ENCODE measurements at places on chromosomes 6 and 20.

GRCh38 chr6:158707120-158707820 lies 57.4 kb downstream of the SYTL3 start:
- DNase-seq = no peak

DNA sequence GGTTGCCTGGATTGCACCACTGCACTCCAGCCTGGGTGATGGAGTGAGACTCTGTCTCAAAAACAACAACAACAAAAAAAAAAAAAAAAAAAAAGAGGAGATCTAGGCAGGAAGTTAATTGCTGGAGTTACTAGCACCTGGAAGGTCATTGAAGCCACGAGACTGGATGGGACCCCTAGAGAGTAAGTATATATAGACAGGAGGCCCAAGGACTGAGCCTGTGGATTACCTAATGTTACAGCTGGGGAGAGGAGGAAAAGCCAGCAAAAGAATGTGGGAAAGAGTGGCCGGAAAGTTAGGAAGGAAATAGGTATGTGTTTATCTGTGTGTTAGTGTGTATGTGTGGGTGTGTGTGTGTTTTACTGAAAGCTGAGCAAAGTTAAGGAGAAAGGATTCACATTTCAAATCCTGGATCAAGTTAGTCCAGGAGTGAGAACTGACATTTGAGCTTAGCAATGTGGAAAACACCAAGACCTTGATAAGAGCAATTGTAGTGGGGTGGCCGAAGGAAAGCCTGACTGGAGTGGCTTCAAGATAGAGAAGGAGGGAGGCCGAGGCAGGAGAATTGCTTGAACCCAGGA lies 38.4 kb downstream of the ANKRD6 start:
- no peak for DNase-seq

- no peak for DNase-seq
Measured at GRCh38 chr6:35686873-35687555, 1.7 kb downstream of the FKBP5 start.

GRCh38 chr6:146813554-146813953 lies 214.8 kb downstream of the ADGB start:
- no peak for DNase-seq

DNA sequence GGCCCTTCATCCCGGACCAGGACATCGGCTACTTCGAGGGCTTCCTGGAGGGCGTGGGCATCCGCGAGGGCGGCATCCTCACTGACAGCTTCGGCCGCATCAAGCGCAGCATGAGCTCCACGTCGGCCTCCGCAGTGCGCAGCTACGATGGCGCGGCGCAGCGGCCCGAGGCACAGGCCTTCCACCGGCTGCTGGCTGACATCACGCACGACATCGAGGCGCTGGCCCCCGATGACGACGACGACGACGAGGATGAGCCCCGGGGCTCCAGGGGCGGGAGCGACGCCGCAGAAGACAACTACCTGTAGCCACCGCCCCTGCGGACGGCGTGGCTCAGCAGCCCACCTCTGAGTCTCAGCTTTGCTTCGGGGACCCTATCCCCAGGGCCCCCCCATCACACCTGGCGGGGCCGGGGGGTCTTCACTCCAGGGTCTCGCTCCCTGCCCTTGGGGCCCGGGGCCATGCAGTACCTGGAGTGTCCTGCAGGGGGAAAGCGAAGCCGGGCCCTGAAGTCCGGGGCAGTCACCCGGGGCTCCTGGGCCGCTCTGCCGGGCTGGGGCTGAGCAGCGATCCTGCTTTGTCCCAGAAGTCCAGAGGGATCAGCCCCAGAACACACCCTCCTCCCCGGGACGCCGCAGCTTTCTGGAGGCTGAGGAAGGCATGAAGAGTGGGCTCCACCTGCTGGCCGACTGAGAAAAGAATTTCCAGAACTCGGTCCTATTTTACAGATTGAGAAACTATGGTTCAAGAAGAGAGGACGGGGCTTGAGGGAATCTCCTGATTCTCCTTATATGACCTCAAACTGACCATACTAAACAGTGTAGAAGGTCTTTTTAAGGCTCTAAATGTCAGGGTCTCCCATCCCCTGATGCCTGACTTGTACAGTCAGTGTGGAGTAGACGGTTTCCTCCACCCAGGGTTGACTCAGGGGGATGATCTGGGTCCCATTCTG lies 20.8 kb upstream of the HCK start:
- DNase-seq = no peak

DNA sequence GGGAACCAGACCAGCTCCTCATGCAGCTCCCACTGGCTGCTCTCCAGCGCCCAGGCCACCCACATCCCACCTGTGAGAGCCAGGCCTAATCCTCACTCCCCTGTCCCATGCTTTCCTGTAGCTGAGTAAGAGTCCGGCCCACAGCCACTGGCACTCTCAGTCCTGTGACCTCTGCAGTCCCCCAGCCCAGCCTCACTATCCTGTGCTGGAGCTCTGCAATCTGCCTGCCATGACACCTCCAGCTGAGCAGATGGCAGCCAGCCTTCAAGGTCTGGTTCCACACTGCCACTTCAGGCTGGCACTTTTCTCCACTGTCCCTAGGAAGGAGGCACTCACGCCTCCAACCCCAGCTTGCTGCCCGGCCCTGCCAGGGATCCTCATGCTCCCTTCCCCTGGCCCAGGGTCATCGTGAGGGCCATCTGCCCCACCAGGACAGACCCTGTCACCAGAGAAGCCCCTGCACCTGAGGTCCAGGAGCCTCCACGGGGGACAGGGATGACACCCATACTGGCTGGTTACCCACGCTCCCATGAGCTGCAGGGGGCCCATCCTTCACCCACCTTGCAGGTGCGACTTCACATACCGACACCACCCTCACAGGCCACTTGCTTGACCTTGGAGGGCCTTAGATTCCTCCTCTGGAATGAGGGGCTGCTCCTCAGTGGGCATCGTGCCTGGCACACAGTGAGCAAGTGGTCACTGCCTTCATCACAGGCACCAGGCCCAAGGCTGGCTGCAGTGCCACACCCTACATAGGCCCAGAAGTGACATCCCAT lies 100.1 kb downstream of the ASXL1 start:
- DNase-seq = no peak

DNA sequence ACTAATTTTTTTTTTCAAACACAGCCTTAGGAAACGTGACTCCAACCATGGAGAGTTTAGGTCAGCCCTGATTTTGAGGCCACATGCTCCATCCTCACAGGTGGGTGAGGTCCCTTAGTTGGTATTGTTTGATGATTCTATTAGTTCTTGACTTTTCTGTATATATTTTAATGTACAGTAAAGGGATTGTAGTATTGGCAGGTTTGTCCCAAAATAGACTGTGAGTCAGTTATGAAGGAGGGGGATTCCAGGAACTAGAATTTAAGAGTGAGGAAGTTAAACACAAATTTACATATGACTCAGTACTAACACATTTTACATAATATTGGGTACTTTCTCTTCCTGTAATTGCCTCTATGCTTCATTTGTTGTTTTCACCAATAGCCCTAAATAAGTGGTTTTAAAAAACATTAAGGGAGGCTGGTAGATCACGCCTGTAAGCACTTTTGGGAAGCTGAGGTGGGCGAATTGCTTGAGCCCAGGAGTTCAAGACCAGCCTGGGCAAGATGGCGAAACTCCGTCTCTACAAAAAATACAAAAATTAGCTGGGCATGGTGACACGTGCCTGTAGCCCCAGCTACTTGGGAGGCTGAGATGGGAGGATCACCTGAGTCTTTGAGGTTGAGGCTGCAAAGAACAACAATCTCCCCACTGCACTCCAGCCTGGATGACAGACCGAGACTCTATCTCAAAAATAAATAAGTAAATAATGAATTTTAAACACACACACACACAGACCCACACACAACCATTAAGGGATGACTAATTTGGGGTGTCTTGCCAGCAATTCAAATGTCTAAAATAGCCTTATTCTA lies 81.8 kb downstream of the SGK1 start:
- no peak for DNase-seq

GRCh38 chr6:125474061-125474460 lies 172.3 kb upstream of the HDDC2 start:
- DNase-seq = no peak

DNA sequence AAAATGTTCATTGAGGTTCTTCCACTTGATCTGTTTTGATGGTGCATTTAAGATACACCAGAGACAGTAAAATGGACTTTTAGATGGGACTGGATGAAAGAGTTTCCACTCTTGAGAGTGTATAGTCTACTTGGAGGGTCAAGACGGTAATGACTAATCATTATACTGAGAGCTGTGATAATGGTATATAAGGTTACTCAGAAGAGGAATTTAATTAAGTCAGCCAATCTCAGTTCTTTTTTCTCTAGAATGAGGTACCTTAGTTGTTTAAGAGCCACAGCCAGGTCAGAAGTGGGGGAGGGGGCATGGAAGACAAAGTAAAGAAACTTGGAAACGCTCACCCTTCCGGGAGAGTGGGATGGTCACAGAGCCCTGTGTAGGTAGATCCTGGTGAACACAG lies 123.9 kb downstream of the MAP3K4 start:
- DNase-seq = no peak

DNA sequence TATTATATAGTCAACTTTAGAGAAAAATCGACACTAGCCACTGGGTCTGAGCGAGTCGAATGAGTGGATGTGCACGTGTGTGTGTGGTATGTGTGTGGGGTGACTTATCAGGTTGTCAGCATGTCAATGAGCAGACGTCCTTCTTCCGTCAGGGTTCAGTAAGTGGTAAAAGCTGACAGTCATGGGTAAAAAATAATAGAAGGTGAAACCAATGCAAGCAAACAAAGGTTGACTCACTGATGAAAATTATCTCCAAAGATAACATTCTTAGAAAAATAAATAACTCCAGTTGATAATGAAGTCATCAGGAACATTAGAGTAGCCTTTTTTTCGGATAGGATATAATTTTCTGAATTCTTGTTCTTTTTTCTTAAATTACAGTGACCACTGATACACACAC lies 243.8 kb upstream of the FOXQ1 start:
- DNase-seq = no peak

DNA sequence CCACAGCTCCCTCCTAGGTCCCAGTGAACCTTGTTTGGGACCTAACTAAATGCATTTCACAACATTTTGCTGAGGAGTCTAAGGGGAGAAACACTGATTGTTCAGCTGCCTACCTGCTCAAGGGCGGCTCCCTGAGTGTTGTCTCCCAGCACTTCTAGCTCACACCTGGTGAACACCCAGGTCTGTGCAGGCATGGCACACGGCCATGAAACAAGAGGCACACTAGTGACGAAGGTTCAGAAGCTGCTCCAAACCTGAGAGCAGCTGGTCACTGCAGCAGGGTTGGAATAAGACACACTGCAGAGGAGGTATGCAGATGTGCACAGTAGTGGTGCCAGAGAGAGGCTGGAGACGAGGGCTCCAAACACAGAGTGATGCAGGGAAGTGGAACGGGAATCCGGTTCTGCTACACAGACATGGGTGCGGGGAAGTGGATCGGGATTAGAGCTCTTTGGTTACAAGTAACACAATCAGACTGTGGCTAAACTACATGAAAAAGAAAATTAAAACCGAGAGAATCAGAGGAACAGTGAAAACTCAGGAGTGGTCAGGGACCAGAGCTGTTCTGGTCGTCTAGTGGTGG lies 486.1 kb upstream of the CDH4 start:
- no peak for DNase-seq

GRCh38 chr6:27748661-27749060 lies 163.5 kb downstream of the OR2B2 start:
- no peak for DNase-seq

DNA sequence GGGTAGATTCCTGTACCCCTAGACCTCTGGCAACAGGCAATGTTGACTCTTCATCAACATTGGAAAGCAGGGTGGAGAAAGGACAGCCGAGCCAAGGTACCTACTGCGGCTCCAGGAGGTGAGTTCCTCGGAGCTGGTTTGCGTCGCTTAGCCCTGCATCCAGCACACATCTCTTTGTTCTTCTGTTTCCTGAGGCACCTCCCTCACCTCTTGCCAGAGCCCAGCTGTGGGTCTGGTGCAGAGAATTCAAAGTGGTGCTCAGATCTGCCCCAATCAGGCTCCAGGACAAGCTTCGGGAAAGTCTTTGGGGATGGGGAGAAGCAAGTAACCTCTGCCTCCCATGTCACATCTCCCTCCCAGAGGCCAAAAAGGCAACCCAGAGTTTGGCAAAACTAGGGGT lies 2.2 kb downstream of the KCNG1 start:
- no peak for DNase-seq

DNA sequence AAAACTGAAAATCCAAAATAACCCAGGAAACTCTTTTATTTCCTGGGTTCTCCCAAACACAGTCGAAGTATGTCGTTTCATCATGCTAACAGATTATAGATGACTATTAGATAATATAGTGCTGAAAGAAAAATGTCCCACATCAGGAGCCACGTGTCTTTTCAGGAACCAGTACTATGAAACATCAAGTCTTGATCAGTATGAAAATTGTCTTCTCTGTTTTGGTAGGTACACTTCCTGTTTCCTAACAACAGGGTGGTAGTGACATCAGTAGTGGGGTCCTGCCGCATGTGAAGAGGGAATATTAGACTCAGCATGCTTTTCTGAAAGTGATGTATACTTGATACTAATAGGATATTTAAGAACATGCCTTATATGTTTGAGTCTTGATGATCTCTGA lies 136.7 kb downstream of the HIVEP1 start:
- no peak for DNase-seq

DNA sequence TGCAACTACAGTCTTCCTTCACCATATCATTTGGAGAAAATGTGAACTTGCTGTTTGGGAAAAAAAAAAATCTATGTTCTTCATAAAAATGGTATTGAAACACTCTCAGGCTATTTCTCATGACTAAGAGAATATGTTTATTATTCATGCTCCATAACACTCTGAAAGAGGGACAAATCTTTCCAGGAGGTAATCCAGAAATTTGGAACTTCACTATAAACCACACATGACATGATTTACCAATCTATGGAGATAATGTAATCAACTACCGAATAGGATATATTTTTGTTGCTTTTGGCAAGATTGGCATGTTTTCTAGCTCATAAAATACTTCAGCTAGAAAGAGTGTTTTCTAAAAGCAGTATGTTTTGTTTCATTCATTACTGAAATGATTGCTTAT lies 56.3 kb downstream of the THEMIS start:
- no peak for DNase-seq

GRCh38 chr6:157246771-157247484 lies 76.4 kb downstream of the TMEM242 start:
- no peak for DNase-seq

DNA sequence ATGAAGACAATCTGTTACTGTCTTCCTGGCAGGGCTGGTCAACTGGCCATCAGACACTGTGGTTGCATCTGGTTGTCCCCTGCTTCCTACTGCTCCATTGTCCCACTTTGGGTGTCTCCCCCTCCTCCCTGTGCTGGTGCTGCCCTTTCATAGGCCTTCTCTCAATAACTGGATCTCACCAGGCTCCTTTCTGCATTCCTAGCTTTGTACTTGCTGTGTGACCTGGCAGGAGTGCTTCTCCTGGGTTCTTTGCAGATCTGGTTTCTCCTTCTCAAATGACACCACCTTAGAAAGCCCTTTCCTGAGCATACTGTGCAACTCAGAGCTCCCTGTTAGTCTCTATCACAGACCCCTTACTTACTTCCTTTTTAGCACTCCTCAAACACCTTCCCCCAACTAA lies 223.0 kb downstream of the BCKDHB start:
- DNase-seq = no peak

- no peak for DNase-seq
Measured at GRCh38 chr6:46052479-46052878, 36.8 kb upstream of the CLIC5 start.

All from cortex of kidney (tissue), 1 donor.